Right cardiac atrium (tissue), 5 donors: ENCODE measurements at places on chromosomes 7 and 10. TPM values are rescaled to one million over a fixed set of nuclear protein-coding genes. Genes with fewer than 3 reads are reported as not detected.

The CHN2 gene
- polyA plus RNA-seq = 2.0 TPM

The TAS2R4 gene
- polyA plus RNA-seq = 0.27 TPM

- DNase-seq = peak; percentile 53
Observed at GRCh38 chr7:112481833-112482670, 1.3 kb downstream of the LSMEM1 start.

DNA sequence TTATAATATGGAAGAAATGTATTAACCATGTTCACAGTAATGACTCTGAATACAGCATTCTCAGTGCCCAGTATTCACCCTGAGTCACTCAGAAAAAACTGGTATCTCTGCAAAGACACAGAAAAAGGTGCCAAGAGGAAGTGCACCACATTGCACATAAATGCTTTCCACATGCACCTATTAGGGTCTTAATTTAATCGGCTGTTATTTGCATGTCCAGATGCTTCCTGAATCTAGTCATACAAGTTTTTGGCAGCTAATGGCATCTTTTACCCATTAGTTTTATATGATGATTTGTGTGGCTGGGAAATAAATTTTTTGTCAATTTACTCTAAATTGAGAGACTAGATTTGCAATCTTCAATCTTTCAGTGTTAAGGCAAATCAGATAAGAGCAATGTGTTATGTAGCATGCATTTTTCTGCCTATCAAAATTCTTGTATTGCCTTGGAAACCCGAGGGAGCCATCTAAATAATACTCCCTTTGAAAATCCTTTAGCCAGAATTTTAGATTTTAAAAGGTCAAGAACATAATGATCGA lies 58.2 kb downstream of the ZNF680 start:
- no peak for DNase-seq

DNA sequence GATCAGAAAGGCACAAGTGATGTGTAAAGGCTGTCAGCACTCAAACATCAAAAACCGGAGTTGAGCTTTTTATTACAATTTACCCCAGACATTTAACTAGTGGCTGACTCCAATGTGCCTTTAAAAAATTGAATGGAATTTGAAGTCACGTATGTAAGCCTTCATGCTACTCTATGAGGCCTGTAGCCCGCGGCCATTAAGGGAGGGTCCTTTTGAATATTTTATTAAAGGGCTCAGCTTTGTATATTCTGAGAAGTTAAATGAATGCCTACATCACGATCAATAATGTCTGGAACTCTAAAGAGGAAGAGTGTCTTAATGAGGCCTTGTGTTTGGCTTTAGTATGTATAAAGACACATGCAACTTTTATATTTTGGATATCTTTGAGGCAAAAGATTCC lies 916.6 kb upstream of the CELF2 start:
- no peak for DNase-seq

GRCh38 chr10:24915304-24915703 lies 37.1 kb downstream of the PRTFDC1 start:
- no peak for DNase-seq

GRCh38 chr7:108294595-108294994 lies 161.6 kb downstream of the NRCAM start:
- no peak for DNase-seq

GRCh38 chr7:157003445-157003755 lies 7.1 kb downstream of the MNX1 start:
- DNase-seq = no peak

DNA sequence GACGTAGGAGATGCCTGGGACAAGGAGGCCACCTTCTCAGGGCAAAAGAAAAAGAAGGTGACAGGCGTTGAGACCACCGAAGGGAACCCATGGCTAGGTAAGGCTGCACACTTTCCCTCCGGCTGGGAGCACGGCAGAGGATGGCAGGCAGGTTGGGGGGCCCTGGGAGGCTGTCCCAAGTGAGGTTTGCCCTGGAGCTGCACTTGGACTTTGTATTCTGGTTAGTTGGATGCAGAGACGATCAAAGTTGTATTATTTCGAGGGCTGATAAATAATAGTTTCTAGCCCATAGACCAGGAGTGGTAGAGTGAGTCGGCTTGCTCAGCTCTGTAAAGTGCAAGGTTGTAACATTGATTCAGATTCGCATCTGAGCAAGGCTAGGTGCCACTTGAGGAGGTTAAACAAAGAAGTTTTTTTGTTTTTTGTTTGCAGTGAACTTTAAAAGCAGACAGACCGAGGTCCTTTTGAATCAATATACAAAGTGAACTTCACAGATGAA lies 608 bp downstream of the ENTPD7 start:
- no peak for DNase-seq

DNA sequence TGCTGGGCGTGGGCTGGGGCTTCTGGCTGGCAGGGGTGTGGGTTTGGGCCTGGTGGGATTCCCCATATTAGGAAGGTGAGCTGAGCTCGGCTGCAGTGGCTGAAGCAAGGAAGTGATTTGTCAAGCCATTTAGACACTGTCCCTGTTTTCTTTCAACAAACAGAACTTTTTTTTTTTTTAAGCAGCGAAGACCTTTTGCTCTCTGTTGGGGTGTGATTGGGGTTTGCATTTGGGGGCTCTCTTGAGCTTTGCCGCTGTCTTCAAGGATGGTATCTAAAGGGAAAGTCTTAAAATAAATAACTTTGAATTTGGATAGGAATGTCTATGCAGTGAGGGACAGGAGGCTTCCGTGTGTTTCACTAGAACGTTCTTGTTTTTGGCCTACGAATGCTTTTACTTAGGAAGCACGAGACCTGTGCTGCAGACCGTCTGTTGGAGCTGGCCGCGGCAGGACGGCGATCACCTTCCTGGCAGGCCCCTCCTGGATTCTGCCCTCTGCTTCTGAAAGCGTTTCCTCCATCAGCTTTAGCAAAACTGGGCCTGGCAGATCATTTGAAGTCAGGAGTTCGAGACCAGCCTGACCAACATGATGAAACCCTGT lies 43.9 kb downstream of the FOXK1 start:
- no peak for DNase-seq

GRCh38 chr10:1297566-1298301 lies 241.5 kb downstream of the WDR37 start:
- DNase-seq = no peak

DNA sequence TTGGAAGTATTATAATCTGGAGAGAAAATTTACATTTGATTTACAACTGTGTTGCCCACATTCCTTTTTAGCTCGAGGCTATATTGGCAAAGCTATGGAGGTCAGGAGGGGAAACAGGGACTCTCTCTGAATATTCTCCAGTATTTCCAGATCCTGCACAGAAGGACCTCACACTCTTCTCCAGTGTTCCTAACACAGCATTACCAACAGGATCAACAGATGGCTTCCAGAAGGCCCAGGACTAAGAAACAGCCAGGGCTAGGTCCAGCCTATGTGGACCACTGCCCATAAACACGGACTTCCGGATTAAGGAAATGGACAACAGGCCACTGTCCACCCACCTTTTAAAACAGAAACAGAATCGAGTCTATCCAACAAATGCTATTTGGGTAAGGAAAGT lies 65.3 kb downstream of the CHCHD3 start:
- no peak for DNase-seq

DNA sequence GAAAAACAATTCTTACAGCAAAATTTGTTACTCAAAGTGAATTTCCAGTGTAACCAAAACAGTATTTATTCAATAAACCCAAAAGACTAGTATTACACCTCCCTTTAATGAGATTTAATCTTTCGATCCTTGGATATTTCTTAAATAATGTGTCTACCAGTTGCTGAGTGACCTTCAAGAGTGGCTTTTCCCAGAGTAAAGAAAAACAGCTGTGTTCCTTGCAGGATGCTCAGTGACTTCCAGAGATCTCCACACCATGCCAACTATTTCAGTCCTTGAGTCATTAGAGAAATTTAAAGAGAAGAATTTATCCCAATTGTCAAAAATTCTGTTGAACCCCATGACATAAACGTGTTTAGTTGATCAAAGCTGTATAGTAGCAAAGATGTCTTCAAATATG lies 44.0 kb downstream of the IMMP2L start:
- no peak for DNase-seq

DNA sequence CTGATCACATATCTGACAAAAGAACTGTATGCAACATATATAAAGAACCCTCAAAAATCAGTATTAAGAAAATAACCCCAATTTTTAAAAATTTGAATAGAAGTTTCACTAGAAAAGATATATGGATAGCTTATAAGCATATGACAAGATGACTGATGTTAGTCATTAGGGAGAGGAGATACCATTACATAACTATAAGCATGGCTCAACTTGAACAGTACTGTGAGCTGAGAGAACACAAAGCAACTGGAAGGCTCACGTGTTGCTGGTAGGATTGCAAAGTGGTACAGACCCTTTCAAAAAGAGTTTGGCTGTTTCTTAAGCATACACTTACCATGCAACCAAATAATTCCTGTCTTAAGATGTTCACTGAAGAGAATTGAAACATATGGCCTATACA lies 14.7 kb downstream of the CCDC71L start:
- no peak for DNase-seq

- DNase-seq = no peak
Observed at GRCh38 chr10:24553051-24553612, 170.6 kb downstream of the ARHGAP21 start.
